ENCODE measurements at places on chromosomes 1 and 21.

DNA sequence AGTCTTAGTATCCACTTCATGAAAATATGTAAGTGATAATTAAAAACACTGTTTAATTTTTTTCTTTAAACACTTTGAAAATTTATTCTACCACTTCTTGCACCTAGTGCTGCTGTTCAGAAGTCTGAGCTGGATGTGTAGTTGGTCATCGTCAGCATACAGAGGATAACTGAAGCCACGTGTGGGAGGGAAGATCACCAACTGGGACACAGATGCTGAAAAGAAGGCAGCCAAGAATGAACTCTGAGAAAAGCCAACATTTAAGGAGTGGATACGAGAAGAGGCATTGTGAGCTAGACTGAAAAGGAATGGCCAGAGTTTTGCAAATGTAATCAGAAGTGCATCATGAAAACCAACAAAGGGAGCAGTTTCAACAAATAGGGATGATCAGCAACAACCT lies 24.6 kb upstream of the CLCA4 start:
- DNase-seq, result no peak

DNA sequence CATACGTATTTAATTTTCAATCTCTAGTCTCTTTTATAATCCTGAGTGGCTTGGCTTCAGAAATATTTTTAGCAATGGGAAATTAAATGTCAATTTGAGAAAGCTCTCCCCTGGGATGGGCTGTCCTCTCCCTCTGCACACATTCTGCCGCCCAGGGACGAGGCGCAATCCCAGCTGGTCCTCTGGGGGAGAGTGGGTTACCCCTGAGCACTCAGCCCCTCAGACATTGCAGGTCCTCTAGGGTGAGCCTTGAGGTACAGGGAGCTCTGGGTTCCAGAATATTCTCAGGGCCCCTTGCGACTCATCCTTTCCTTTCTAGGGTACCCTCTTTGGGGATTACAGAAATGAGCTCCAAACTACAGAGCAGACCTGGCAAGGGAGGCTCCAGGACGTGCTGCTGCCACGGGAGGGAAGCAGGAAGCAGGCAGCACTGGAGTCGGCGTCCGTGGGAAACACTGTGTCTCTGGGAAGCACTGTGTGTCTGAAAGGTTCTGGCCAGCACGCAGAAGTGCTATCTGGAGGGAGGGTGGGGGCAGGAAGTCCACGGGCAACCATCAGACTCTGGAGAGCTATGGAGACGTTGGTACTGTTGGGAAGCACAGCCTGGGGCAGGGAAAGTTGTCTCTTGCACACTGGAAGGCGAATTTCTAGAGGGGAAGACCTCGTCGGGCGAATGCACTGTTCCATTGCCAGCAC lies 343.3 kb upstream of the VAMP3 start:
- DNase-seq, result no peak

GRCh38 chr1:94614996-94615395 lies 73.4 kb upstream of the F3 start:
- no peak for DNase-seq

DNA sequence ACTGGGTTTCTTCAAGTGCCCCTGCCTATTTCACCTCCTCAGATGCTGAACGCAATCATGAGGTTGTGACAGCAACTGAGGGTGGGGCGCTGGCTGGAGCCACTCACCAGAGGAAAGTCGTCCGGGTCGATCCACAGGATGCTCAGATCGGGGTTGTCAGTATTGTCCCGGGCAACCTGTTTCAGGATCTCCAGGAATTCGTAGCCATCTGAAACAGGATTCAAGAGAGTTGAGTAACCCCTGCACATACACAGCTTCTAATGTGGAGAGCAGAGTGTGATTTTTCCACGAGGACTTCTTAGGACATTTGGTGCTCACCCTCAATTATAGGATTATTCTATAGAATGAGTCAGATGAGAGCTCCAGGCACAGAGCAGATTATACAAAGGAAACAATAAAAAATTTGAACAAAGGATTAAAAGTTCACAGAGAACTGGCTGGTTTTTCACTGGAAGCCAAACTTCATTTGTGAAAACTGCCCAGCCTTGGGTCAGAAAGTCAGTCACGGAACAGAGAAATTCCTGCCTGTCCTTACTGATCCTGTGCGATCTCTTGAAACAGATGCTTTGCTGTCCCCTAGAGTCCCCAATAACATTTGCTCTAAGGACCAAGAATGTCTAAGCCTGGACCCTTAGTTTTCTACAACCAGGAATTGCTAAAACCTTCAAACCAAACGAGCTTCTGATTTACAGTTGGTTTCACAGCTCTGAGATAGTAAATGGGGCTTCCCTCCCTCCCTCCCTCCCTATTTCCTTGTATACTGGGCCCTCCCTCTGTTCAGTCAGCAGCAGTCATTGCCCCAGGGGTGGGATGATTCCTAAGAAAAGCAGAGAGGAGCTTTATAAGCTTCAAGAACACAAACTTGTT lies 63.2 kb downstream of the CASQ2 start:
- DNase-seq, result no peak

DNA sequence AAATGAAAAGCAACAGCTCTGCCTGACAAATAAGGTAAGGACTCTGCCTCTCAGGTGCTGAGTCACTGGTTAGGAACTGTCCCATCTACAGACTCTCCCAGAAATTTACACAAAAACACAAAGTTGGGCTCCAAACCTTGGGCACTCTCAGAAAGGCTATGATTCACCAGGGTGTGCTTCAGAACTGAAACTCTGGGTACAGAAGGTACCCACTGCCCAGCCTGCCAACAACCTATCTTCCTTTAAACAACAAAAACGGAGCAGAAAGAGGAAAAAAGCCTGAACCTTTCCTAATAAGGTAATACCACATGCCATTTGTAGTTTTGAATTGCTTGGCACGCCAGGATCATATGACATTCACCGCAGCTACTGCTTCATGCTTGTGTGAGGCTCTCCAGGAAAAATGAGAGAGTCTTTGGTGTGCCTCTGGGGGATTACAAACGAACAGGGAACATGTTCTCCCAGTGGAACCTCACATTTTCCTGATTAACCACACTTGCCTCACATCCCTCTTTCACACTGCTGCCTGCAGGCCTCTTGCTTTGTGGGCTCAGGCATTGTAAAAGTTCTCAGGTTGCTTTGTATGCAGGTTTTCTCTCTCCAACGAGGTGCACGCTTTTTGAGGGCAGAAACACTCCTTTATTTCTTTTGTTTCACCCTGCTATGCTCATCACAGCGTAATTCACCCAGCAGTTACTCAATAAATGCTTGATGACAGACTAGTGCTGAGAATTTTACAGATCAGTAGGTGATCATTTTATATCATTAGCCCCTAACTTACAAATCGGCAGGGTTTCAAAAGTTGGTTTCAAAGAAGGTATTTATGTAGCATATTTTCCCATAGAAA lies 65.1 kb downstream of the GADD45A start:
- no peak for DNase-seq

- DNase-seq, result peak; percentile 27
These were observed 45.2 kb downstream of the CAMK2N1 start for GRCh38 chr1:20440785-20441200.

DNA sequence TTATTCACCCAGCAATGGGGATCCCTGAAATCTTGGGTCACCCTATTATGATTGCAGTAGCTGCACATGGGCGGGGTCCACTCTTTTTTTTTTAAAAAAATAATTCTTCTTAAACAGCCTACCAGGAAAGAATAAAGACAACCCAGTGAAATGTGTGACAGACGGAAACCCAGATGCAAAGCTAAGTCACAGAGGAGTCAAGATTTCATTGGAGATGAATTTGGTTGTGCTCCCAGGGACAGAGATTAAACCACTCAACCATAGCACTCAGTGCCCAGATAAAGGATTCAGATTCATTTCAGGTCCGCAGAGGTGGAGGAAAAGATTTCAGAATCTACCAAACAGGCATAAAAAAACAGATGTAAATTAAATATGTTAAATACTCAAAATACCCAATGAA lies 583.5 kb upstream of the ZP4 start:
- DNase-seq, result no peak

GRCh38 chr1:58649555-58649954 lies 50.3 kb downstream of the MYSM1 start:
- DNase-seq, result no peak

DNA sequence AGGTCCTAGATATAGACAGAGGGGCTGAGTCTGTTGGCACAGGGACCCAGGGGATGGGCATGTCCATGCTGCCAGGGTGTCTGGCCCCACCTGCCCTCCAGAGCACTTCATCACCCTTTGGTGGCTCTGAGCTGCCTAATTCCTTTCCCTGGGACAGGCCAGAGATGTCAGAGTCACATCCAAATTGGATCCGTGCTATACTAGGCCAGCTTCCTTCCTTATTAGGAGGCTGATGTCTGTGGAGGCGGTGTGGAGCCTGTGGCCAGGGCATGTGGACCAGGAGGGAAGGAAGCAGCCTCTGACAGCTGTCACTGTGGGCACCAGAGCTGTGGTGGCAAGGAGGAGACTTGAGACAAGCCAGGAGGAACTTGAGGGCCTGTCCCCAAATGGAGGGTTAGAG lies 77.7 kb upstream of the TMEM51 start:
- DNase-seq, result no peak

GRCh38 chr1:10059342-10059718 lies 26.6 kb downstream of the UBE4B start:
- DNase-seq, result peak; percentile 87

GRCh38 chr1:149936992-149937705 lies 470 bp upstream of the MTMR11 start:
- no peak for DNase-seq

DNA sequence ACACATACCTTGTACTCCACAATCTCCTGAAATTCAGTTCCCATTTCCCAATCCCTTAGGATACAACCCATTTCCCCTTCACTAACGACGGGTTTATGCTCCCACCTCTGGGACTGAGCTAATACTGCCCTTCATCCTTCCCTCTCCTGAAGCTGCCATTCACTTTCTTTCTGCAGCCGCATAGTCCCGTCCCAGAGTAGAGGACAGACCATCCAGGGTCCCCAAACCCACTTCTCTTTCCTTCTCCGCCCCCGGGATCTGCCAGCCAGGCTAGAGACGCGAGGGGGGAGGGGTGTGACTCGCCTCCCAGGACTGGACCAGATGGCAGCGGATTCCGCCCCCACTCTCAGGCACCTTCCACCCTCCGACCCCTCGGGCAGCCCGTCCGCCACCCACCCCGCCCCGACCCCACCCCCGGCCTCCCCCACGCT lies 679 bp downstream of the ABL2 start:
- DNase-seq, result no peak

DNA sequence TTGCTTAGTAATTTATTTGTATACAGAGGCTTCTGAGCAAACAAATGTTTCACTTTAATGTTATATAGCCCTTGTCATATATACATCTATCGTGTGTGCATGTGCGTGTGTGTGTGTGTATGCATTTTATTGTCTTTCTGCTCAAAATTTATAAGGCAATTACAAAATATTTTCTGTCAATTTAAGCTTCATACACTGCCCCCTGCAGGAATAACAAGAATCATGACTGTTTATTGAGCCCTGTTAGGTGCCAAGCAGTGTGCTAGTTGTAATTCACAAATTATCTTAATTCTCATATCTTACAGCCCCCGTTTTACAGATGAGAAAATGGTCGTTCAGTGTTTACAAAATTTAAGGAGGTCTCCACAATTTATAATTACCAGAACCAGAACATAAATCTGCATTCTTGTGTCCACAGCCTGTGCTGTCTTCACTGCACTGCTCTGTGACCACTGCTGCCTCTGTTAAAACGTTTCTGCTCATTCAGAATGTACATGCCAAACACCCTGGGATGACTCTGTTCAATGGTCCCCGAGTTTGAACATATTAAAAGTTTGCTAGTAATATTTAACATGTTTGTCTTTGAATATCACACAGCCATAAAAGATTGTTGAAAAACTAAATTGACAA lies 181.3 kb downstream of the ATP6V1G3 start:
- no peak for DNase-seq

GRCh38 chr1:65792669-65793358 lies at the start of gene PDE4B:
TSS of gene PDE4B (plus strand) at chr1:65792895.
- no peak for DNase-seq

DNA sequence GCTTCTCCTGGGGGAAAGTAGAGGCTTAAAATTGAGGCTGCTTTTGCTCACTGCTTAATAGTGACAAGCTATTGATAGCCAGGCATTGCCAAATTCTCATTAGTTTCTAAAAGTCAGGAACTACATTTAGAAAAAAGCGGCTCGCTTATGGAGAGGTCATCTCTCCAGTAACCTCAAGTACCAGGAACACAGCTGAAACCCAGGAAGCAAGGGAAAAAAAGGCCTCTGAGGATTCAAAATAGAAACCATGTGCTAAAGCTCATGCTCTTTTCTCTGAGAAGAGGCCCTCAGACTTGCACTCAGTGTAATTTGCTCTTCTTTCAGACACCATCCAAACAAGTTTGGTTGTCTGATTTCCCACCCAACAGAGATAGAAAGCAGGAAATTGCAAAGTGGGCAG lies 261.4 kb upstream of the USP25 start:
- no peak for DNase-seq

GRCh38 chr1:167499106-167499505 lies 19.2 kb downstream of the CD247 start:
- DNase-seq, result no peak

- DNase-seq, result no peak
These were observed 90.1 kb downstream of the PKN2 start for GRCh38 chr1:88774151-88774556.

DNA sequence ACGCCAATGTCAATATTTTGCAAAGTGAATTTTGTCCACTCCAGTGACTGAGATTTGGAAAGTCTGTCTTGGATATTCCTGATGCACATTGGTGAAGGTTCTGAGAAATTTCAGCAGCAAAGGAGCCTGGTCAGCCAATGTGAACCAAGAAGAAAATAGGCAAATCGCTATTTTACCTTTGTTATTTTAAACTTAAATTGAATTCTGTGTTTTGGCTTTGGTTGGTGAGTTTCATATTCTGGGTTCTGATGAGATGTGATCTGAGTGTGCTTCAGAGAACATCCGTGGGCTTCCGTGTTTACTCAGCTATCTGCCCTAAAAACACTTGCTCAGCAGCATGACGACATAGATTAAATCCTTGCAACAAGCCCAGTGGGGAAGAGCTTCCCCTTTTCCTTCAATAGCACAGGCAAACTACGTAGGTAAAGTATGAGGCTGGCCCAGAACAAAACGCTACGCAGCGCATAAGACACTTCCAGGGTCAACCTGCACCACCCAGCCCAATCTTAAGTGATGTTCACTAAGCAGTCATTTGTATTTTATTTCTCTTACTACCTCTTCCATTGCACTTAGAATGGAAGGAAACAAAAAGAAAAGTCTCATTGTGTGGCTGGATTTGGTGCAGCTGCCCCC lies 176.4 kb upstream of the KAZN start:
- DNase-seq, result no peak

DNA sequence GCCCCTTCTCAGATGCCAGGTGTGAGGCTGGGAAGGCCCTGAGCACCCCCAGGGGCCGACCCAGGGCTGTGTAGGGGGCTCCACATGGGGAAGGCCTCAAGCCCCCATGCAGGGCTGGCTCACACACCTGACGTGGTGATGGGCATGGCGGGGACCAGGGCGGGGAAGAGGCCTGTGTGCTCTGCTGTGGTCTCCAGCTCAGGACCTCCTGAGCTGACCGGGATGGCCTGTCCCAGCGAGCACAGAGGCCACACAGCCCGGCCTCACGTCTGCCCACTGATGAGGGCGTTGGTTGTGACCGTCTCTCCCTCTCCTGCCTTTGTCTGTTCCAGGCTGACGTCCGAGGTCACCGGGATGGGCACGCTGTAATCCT lies 40.2 kb upstream of the COL6A1 start:
- DNase-seq, result no peak

GRCh38 chr21:46095814-46096595 lies 1.9 kb upstream of the COL6A2 start:
- DNase-seq, result no peak
